ENCODE measurements at places on chromosomes 16 and 17.
A peak's percentile ranks its signal among the peaks of the same experiment; 100 is the strongest.

DNA sequence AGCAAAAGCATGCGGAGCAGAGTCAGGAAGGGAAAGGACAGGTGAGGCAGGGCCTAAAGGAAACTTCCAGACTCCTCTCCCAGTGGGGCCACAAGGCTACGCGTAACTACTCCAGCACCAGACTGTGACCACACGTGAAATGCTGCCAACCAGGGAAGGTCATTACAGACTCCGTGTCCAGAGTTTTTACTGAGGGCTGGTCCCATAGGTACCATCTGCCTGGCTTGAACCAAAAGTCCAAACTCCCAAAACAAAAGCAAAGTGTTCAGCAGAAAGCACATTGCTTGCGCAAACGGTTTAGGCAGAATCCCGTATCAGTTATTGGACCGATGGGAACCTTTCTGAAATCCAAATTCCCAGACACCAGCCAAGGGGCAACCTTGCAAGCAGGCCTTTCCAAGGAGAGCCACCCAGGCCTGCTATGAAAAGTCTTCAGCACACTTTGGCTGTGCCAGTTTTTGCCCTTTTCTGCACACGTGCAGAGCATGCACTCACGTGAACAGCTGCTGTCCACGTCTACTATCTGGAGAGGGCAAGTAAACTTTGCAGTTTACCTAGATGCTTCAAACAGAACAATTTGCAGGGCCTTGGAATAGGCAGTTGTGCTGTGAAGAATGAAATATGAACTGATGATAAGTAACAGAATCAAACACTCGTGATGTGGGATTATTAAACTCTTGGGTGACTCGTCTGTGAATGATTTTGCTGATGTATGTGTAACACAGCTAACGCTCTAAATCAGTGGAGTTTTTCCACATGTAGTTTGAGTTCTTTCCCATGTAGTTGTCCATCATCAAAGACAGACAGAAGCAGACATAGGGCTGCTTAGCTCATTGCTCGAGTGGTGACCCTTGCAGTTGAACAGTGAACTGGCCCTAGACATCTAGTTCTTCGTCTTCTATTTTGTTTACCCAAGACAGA, 58.1 kb upstream of the CRISPLD2 start:
- peaks cover 67% of the 10 kb centered on the region for H3K36me3 ChIP-seq
- no peak overlapping the region for H3K27ac ChIP-seq
- DNase-seq = no peak
- H3K4me3 ChIP-seq = no peak overlapping the region
- H3K4me1 ChIP-seq = no peaks in the 10 kb centered on the region

DNA sequence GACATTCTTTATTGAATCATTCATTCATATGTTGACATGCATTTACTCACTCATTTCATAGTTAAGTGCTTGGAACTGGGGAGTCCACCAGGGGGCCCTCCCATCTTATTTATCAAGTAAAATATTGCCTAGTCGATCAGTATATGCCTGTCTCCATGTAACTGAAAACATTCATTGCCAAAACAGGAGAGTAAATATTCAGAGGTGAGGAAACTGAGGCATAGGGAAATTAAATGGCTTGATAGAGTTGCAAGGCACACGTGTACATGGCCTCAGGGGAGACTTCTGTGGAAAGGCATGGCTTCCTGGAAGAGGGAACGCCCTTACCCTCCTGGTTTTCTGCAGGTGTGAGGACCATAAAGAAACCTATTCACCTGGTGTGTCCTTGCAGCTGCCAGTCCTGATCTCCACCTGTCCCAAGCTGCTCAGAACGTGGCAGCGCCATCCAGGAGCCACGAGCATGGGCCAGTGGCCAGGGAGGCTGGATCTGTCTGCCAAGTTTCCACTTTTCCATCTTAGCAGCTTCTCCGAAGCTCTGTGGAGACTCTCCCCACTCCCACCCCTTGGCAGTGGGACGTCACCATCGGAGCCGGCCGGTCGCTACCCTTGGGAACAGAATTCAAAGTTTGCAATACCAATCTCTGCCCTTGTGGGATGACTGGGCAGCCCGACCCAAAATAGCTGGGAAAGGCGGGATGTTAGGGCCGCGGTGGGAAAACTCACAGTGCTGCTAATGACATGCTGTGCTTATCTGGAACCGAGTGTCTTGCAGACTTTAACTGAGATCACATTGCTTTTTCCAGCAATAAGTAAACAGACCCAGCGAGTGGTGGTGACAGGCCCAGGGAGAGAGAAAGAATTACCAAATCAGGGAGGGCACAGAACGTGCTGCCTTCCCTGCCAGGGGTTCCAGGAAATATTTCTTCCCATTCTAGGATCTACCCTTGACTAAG, 4.1 kb upstream of the C1QTNF1 start:
- DNase-seq = no peak
- H3K27me3 ChIP-seq = peaks cover 70% of the 10 kb centered on the region
- H3K36me3 ChIP-seq = peaks cover 10% of the 10 kb centered on the region
- no peak overlapping the region for H3K27ac ChIP-seq
- H3K4me1 ChIP-seq = peaks cover 13% of the 10 kb centered on the region

GRCh38 chr17:1422885-1423284, 22.9 kb upstream of the YWHAE start:
- no peak overlapping the region for H3K4me3 ChIP-seq
- no peaks in the 10 kb centered on the region for H3K4me1 ChIP-seq
- no peaks in the 10 kb centered on the region for H3K27me3 ChIP-seq
- H3K36me3 ChIP-seq = peaks cover 42% of the 10 kb centered on the region
- H3K27ac ChIP-seq = no peak overlapping the region
- DNase-seq = no peak

DNA sequence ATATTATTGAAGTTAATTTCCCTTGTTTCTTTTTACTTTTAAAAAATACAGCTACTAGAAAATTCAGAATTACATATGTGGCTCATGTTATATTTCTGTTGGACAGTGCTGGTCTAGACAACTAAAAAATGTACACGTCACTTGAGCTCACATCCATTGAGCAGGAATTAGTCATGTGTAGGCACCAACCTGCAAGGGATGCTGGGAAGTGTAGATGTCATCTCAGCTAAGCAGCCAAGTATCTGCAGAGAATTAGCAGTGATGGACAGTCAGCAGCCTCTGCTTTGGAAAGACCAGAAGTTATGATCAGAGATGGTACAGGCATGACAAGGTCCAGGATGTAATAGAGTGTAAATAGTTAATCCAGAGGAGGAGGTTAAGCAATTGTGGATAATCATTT, 87.1 kb upstream of the HS3ST2 start:
- H3K27ac ChIP-seq = no peak overlapping the region
- H3K27me3 ChIP-seq = peaks cover 3% of the 10 kb centered on the region
- no peaks in the 10 kb centered on the region for H3K4me1 ChIP-seq
- H3K4me3 ChIP-seq = no peak overlapping the region
- H3K36me3 ChIP-seq = no peaks in the 10 kb centered on the region

DNA sequence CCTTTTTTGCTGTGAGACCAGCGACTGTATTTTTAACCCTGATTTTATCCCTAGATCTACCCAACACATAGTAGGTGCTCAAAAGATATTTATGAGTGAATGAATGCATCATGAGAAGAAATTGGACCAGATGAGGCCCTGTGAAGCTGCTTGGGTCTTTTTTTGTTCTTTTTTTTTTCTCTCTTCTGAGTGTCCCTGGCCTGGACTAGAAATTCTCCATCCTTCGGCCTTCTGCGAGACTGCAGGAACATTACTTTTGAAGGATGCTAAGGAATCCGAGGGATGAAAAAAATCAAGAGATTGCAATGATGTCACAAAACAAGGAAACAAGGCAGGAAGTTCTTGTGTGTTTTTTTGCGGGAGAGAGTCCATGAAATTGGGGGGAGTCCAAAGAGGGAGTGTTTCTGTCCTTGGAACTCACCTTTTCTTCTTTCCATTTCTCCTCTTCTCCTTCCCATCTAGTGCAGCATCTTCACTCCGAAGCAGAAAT, 560 bp upstream of the RUSF1 start:
- peak overlapping the region; percentile 92 for H3K4me3 ChIP-seq
- H3K27ac ChIP-seq = peak overlapping the region; percentile 87
- DNase-seq = no peak
- H3K27me3 ChIP-seq = peaks cover 9% of the 10 kb centered on the region
- peaks cover 18% of the 10 kb centered on the region for H3K4me1 ChIP-seq
